ENCODE measurements at places on chromosomes 6 and 20. TPM values are rescaled to one million over a fixed set of nuclear protein-coding genes. Genes with fewer than 3 reads are reported as not detected.

Gene CLPSL1
- not detected for total RNA-seq

Gene POM121L2
- not detected for total RNA-seq

- DNase-seq, result no peak
These were observed 20.3 kb downstream of the SNTA1 start for GRCh38 chr20:33423141-33423834.

Gene CALHM4
- total RNA-seq, result not detected

Gene HLA-F
- 302 TPM for total RNA-seq

Gene TCP11
- total RNA-seq, result not detected

DNA sequence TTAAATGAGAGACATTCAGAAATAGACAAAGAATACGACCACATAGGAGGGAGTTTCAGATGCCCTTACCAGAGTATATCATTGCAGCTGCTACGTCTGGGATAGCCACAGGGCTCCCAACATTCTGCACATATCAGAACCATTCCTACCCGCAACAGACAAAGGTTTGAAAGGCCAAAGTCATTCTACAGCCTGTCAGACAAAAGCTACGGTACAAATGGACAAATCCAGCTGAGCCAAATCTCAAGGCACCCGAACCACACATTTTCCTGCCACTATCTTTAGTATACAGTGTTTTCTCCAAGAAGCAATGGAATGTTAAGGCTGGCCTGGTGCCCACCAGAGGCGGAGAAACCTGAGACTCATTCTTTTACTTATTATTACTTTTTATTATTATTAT lies 30.5 kb upstream of the LYRM2 start:
- no peak for DNase-seq

Gene RNF146
- 16.0 TPM for total RNA-seq

GRCh38 chr6:42984924-42985475 lies 630 bp downstream of the PPP2R5D start:
- no peak for DNase-seq

DNA sequence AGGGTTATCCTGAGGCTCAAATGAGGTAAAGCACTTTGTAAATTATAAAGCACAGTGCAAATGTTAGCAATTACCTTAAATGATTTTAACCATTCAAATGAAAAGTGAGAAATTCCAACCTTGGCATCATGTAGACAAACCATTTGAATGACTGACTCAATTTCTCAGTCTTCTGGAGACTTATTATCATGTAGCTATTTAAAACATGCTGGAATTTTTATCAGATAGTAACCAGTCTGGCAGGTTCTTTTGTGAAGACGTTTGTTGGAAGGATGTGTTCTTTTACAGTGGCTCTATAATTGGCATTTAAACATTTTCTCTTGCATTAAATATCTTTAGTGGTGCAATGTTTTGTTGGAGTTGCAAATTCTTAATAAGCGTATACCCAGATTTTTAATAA lies 386.6 kb downstream of the NKAIN2 start:
- no peak for DNase-seq

Gene CFB
- 0.44 TPM for total RNA-seq

GRCh38 chr6:161772176-161772575 lies 498.3 kb upstream of the AGPAT4 start:
- no peak for DNase-seq

- no peak for DNase-seq
These were observed 81.0 kb downstream of the FYN start for GRCh38 chr6:111792241-111792640.

Gene DCDC2
- not detected for total RNA-seq

- peak; percentile 8 for DNase-seq
These were observed 71.0 kb upstream of the SAMD3 start for GRCh38 chr6:130293800-130294199.

Gene PLCB4
- 0.05 TPM for total RNA-seq

DNA sequence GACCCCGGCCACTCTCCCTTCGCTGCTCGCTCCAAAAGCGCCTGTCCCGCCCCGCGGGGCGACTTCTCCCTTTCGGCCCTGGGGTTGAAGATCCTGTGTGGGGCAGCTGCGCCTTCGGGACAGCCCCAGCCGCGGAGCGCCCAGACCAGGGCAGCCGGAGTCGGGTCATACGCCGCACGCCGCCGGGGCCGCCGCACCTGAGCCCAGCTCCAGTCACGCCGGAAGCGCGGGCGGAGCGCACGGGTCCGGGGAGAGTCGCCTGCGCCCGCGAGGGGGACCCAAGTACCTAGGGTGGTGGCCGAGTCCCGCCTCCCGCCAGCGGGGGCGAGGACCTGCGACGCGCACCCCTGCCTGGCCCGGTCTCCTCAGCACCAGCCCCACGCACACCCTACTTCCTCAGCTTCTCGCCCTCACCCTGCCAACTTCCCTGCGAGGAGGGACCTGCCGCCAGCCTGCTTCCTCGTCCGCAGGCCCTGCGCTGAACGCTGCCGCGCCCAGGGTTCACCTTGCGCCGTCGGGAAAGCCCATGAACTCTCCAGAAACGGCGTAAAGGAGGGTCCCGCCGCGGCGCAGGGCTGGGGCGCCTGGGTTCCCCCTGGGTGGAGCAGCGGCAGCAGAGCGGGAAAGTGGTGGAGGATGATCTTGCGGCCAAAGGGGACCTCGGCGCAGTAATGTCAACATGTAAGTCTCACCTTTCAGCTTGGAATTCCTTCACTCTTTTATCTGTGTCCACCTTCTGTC lies at the start of gene ADGRG6:
TSS of gene ADGRG6 (plus strand) at position 357 of the 741 bp plus-strand sequence. CDS start at position 680, 323 bp downstream.
- no peak for DNase-seq

- DNase-seq, result no peak
These were observed 7.3 kb downstream of the NPBWR2 start for GRCh38 chr20:64099880-64100565.
